Hematopoietic multipotent progenitor cell treated with erythropoietin and hydrocortisone succinate and interleukin-3 and kit ligand, for 8 days (in vitro differentiated cells): ENCODE measurements at places on chromosomes 2 and 18.

- DNase-seq, result peak; percentile 85
These were observed 410 bp upstream of the TGIF1 start for GRCh38 chr18:3449512-3450011.

DNA sequence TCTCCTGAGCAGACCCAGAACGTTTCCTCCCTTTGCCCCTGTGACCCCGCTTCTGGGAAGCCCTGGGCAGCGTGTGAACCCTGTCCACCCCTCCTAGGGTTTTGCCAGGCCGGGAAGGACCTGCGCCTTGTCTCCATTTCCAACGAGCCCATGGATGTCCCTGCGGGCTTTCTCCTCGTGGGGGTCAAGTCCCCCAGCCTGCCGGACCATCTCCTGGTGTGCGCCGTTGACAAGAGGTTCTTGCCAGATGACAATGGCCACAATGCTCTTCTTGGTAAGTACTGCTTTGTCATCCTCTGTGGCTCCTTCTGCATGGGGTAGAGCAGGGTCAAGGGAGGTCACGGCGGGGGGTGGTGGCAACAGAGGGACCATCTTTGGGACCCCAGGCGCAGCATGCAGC lies 32.5 kb downstream of the GREB1 start:
- DNase-seq, result no peak

DNA sequence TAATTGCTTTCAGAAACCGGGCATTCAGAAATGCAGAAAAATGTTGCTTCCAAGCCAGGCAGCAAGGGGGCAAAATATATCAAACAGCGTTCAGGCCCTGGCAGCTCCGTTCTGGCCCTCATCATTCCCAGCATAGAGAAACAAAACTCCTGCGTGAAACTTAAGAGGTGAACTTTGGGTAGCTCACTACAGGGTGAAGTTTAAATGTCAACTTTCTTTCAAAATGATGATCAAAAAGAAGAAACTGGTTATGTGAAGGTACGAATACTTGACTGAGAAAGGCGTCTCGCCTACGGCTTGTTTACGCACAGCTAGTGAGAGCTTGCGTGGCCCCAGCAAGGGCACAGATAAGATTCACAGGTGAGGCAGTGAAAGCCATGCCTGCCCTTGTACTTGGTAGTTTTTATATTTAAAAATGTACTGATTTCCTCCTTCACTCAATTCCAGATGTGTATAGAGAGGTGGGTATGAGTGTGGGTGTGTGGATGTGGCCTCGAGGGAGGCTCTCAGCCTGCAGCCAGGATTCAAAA lies 127.5 kb downstream of the NFATC1 start:
- no peak for DNase-seq

DNA sequence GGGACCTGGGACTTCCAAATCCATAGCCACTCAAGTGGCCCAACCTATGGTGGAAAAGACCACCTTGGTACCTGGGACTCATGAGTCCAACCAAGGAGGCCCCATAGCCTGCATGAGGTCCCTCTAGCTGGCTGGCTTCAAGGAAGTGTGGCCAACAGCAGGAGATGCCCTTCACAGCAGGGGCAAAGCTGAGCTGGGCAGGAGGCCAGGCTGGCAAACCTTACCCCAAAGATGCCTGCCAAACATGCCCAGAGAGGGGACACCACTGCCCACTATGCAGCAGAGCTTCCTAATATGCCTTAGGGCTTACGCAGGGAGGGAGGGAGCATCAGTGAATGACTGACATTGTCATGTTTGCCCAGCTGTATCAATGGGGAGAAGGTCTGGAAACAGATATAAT lies 188.0 kb upstream of the GLI2 start:
- no peak for DNase-seq

GRCh38 chr2:196153480-196153879 lies 17.9 kb downstream of the STK17B start:
- DNase-seq, result peak; percentile 88

- DNase-seq, result no peak
These were observed 107.8 kb upstream of the LTBP1 start for GRCh38 chr2:32838949-32839348.
